Bladder microvascular endothelial cell (primary cell): ENCODE measurements at places on chromosomes 5 and 9. TPM values are rescaled to one million over a fixed set of nuclear protein-coding genes. Genes with fewer than 3 reads are reported as not detected.

SLC22A4 gene
- total RNA-seq: 3.5 and 4.7 TPM in 2 replicates

ZBTB34 gene
- 6.2 and 12.9 TPM in 2 replicates for total RNA-seq

EMB gene
- total RNA-seq: under 0.01 and 0.25 TPM in 2 replicates

F12 gene
- 0.69 and 1.3 TPM in 2 replicates for total RNA-seq

ARL14EPL gene
- total RNA-seq: not detected in 2 replicates

PRLR gene
- not detected in 2 replicates for total RNA-seq

VCAN gene
- total RNA-seq: 3.6 and 7.9 TPM in 2 replicates

GCNT4 gene
- 0.25 and 0.81 TPM in 2 replicates for total RNA-seq

NXNL2 gene
- 0.25 and 0.32 TPM in 2 replicates for total RNA-seq
